AG08395 (cell line): ENCODE measurements at places on chromosomes 4 and X.

- DNase-seq, result no peak
Observed at GRCh38 chrX:134803551-134804183, 145.4 kb upstream of the PLAC1 start.

DNA sequence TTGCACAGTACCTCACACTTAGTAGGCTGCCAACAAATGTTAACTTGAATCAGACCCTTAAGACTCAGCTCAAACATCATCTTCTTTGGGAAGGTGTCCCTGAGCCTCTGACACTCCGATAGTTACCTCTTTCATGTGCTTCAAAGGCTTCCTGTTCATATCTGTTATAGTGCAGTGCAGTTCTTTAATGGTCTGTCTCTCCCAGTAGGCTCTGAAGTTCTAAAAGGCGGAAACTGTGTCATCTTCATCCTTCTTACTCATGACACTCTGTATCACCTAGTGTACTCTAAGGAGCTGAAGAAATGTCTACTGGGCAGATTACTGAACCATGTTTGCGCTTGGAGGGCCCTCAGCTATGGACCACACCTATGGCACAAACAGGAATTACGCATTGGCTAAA lies 2.1 kb upstream of the DIAPH2 start:
- no peak for DNase-seq

DNA sequence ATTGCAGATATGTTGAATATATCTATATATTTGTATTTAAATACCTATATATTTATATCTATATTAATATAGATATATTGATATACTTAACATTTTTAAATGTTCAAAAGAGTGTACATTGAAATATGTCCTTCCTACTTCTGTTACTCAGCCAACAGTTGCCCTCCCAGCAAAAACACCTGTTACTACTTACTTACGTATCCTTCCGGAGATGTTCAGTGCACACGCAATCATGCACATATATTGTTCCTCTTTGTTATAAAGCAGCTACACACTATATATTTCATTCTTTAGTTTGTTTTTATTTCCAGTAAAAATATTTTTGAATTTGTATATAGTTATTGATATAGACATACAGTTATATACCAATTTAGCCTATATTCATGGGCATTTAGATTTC lies 142.3 kb downstream of the ARHGAP24 start:
- no peak for DNase-seq

GRCh38 chr4:155578726-155579370 lies 87.8 kb upstream of the GUCY1A1 start:
- peak; percentile 63 for DNase-seq

DNA sequence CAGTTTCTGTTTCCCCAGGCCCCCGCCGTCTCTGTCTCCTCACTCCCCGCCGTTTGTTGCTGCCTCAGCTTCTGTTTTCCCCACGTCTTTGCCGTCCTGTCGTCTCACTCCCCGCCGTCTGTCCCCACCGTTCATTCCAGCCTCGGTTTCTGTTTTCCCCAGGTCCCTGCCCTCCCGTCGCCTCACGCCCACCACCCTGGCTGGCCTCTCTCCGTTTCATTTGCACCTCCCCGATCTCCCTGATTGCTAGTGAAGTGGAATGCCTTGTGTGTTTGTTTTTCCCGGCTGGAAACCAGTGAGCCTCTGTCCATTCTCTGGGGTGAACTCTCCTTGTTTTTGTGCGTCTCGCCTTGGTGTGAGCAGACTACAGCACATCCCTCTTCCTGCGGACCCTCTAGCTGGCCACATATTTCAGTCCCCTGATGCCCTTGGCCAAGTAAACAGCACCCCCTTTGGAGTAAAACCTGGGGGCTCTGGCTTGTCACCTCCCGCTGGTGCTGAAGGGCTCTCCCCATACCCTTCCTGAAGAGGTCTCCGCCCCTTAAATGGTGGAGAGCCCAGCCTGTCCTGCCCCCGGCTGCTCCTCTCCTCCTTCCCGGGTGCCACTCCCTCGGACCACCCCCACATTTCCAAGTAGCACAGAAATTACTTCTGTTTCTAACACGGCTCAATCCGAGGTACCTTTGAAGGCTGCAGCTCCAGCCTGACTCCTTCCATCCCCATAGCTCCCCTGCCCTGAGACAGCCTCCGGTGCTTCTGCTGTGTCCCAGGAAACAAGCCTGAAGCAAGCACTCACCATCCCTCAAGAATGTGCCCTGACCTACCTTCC lies 13.2 kb downstream of the TMEM175 start:
- DNase-seq, result no peak

DNA sequence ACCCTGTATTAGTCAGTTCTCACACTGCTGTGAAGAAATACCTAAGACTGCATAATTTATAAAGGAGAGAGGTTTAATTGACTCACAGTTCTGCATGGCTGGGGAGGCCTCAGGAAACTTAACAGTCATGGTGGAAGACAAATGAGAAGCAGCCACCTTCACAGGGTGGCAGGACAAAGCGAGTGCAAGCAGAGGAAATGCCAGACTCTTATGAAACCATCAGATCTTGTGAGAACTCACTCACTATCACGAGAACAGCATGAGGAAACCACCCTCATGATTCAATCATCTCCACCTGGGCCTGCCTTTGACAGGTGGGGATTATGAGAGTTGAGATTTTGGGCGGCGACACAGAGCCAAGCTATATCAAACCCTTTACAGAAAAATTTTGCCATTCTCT lies 722.4 kb downstream of the RAB28 start:
- no peak for DNase-seq
